Heart left ventricle (tissue), 16 donors: ENCODE measurements at places on chromosomes 11 and 22. TPM values are rescaled to one million over a fixed set of nuclear protein-coding genes. Genes with fewer than 3 reads are reported as not detected.

GRCh38 chr22:46673662-46674236 is 53.6 kb downstream of the GRAMD4 start:
- no peak for DNase-seq

- no peak for DNase-seq
These were observed 444 bp downstream of the CWF19L2 start for GRCh38 chr11:107457205-107457557.

GRCh38 chr11:29564486-29564885 is 452.3 kb downstream of the KCNA4 start:
- no peak for DNase-seq

- DNase-seq, result no peak
These were observed 14.2 kb downstream of the PDE3B start for GRCh38 chr11:14657841-14658240.

DNA sequence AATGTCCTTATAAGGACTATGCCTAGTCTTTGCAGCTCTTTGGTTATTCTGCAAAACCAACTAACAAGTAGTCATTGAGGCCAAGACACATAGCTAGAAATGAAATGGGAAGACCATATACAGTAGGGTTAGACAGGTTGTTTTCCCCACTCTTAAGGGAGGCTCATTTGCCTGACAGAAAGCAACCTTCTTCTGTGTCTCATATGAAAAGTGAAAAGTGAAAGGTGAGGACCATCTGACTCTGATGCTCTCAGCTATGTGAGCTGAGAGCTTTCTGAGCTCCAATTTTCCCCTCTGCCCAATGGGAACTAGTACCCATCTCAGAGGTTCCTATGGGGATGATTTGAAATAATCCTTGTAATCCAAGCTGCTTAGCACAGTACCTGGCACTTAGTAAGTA is 142.0 kb upstream of the BDNF start:
- no peak for DNase-seq

DNA sequence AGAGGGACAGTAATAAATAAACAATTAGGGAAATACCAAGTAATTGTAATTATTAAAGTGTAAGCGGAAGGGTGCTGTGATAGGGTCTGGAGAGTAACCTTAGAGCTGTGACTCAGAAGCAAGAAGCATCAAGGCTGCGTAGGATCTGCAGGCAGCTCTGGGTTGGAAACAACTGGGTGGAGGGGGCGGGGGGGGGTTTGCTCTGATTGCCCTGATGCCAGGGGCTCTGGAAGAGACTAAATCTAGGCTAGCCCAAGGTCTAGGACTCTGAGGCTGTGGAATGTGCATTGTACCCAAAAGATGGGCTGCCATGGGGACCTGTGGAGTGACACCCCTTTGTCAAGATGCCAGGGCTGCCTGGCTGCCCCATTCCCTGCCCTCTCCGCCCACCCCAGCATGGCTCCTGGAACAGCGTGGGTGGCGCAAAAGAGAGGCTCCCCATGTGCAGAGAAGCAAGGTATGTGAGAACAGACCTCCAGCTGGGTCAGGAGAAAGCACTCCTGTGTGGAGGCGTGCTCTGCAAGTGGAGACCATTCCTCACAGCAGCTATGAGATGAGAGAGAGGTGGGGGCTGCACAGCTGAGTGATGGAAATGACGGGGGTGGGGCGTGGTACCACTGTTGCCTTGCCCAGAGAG is 101.1 kb upstream of the CRYBB3 start:
- DNase-seq, result no peak

DNA sequence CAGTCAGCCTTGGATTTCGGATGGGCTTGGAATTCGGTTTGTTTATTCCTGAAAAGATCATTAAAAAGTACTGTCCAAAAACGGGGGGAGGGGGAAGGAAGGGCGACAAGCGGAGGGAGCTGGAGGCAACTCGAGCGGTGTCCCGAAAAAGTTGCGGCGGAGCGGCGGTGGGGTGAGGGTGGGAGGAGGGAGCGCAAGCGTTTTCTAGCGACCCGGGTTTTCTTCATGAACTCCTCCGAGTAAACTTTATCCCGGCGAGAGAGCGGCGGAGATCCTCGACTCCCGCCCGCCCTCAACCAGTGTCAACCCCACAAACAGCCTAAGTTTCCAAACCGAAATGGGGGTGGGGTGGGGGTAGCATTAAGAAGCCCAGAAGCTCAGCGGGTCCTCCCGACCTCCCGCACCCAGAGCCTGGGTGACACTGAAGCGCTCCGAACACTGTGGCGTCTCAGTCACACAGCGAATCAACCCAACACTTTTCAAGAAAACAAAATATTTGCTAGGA is 133.0 kb upstream of the C11orf58 start:
- DNase-seq, result peak; percentile 42

DNA sequence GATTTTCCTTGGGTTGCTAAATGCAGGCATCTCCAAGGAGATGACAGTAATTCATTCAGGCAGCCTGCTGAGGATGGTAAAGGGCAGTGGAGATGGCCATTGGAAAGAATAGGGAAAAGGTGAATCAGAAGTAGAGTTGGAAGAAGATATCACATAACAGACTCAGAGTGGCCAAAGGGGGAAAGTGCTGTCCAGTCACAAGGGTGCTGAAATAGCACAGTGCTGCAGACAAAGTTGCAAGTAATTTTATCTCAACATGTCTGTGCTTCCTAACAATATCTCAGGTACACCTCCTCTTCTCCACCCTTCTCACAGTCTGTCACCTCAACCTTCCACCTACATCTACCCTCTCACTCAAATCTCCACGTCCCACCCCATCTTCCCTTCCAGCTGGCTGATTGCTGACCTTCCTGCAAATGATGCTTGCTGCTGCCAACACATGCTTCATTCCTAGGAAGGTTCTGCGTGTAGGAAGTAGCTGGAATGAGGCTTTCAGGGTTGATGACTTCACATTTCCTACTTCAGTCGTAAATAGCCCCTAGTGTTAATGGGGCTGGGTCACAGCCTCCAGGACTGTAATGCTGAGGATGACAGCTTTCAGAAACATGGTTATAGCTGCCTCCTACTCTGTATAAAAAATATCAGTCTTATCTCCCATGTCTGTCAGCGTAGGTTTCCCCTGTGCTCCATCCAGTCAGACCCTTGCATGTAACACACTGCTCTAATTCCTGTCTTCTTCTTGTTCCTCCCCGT is 123.9 kb downstream of the CTNND1 start:
- no peak for DNase-seq

GRCh38 chr11:44742508-44743246 is 15.9 kb downstream of the TSPAN18 start:
- DNase-seq, result no peak

GRCh38 chr11:3622521-3622920 is 19.3 kb downstream of the ART5 start:
- DNase-seq, result no peak

- DNase-seq, result peak; percentile 88
These were observed 28.7 kb downstream of the RPL3 start for GRCh38 chr22:39290724-39291161.

DNA sequence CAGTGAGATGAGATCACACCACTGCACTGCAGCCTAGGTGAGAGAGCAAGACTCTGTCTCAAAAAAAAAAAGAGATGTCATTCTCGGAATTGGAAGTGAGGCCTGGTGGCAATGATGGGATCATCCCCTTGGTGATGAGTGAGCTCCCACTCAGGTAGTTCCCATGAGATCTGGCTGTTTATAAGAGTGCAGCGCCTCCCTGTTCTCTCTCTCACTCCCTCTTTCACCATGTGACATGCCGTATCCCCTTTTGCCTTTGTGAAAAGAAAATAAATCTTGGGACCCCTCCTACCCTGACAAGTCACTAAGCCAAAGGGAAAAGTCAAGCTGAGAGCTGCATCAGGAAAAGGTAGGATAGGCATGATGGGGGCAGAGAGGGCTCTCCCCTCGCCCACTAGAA is 28.8 kb downstream of the ZNF70 start:
- DNase-seq, result no peak

GRCh38 chr22:25357132-25357455 is 137.7 kb downstream of the CRYBB2 start:
- DNase-seq, result no peak

DNA sequence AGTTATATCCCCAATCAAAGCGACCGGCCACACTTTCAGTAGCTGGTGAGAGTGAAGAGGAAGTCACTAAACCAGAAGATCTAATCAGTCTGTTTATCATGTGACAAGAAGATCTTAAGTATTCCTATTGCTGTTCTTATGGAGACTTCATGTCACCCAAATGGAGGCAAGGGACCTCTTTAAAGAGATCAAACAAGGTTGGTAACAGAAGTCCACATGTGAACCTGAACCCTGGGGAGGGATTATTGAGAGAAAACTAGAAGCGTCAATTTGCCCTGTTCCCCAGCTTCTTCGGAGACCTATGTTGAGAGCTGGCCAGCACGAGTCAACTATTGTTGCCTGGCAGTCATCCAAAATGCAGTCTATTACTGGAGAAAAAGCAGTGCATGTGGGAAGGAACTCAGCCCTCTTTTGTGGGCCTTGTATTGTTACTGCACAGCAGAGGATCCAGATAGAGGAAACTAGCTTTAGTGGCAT is 76.9 kb upstream of the CTSC start:
- peak; percentile 43 for DNase-seq

- no peak for DNase-seq
These were observed 38.0 kb downstream of the TMEM123 start for GRCh38 chr11:102414559-102414958.

- no peak for DNase-seq
These were observed 126.5 kb downstream of the DBX1 start for GRCh38 chr11:20033806-20034205.

- DNase-seq, result no peak
These were observed 39.5 kb downstream of the REXO2 start for GRCh38 chr11:114478768-114479167.

GRCh38 chr11:92259861-92260260 is 35.2 kb downstream of the FAT3 start:
- no peak for DNase-seq

DNA sequence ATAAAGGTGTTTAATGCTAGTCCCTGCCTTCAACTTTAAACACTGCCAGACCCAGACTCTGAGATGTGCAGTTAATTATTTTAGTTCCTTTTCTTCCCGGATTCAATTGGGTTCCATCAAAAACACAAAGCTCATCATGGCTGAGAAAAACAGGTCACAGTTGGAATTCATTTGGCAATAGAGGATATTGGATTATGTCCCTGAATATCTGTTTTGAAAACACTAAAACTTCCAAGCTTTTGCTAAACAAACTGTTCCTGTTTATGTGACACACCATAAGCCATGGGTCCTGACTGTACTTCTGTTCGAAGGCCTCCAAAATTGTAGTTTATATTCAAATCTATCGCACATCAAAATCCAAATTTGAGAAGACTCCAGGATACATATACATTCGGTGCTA is 150.7 kb downstream of the TRPC6 start:
- DNase-seq, result no peak

DNA sequence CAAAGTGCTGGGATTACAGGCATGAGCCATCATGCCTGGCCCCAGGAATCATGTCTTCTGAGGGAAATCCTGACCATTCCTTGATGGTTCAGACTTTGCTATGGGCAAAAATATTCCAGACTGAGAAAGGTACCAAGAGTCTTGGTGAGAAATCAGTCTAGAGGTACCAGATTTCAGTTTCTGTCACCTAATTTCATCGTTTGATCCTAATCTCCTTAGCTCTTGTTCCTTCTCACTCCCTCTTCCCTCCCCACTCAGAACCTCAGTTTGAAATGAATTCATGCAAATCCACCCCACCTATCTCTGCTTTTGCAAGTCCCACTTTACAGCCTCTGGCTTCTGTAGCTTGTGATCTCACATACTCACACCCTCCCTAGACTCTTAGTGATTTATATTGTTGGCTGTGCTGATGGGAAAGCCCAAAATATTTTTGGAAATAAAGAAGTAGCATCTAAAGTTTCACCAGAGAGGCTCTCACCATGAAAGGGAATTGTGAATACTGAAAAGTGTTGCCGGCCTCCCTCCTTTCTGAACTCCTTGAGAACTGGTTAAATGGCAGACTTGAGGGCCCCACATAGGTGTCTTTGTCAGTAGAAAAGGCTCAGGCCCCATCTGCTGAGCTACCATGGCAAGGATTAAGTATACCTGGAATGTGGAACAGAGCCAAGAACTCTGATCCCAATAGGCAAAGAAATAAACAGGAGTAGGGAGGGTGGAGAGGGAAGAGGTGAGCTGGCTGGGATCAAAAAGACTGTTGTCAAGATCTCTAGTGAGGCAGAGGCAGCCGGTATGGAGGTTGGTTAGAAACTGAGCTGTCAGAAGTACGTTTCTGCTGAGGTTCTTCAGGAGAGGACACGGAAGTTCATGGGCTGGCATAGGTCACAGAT is 190.5 kb upstream of the MTMR2 start:
- DNase-seq, result no peak

GRCh38 chr11:121358760-121359159 is 66.2 kb downstream of the SC5D start:
- DNase-seq, result no peak

GRCh38 chr11:81987829-81988472 is 745.7 kb downstream of the FAM181B start:
- no peak for DNase-seq

GRCh38 chr11:69230856-69231425 is 63.0 kb upstream of the MYEOV start:
- DNase-seq, result peak; percentile 10

DNA sequence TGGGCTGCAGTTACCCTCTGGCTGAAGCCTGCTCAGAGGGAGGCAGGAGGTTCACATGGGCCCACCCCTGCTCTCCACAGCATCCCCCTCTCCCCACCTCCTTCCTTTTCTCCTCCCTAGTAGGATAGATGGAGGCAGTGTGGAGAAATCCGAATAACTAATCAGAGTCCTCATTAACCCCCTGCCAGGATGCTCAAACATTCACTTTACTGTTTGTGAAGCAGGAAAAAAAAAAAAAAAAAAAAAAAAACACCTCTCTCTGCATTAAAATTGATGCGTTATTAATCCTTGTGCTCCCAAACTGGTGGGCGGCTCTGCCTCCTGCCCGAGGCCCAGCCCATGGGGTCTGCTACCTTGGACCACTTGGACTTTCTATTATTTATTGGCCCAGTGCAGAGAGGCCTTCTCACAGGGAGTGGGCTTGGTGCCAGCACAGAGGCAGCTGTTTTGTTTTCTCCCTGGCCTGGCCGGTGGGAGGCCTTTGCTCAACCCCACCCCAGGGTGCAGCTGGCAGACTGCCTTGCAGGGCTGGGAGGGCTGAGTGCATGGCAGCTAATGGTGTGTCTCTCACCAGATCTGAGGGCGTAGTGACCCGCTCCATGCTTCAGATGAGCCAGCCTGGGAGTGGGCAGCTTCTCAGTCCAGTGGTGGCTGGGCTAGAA is 150.7 kb downstream of the PKNOX2 start:
- DNase-seq, result peak; percentile 56

- DNase-seq, result peak; percentile 72
These were observed 71.2 kb upstream of the TBCEL start for GRCh38 chr11:120952461-120953434.

Gene UPK3A
- total RNA-seq, result not detected

Gene NDUFV1
- total RNA-seq, result 441 TPM

Gene LARGE2
- total RNA-seq, result not detected

Gene RBMXL2
- not detected for total RNA-seq

Gene GLYATL1
- not detected for total RNA-seq

Gene CABP4
- 0.25 TPM for total RNA-seq

Gene PLEKHA7
- total RNA-seq, result 19.7 TPM

Gene ROBO3
- 4.1 TPM for total RNA-seq
